Esophagus squamous epithelium (tissue), 5 donors: ENCODE measurements at places on chromosomes 1 and 21.

DNA sequence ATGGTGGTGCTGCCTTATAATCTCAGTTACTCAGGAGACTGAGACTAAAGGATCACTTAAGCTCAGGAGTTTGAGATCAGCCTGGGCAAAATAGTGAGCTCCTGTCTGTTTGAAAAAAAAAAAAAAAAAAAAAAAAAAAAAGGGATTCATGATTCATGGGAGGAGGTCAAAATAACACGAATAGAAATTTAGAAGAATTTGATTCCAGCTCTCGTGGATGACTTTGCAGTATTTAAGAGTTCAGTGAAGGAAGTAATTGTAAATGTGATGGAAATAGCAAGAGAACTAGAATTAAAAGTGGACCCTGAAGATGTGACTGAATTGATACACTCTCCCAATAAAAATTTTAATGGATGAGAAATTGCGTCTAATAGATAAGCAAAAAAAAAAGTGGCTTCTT lies 15.8 kb downstream of the AUNIP start:
- no peak for DNase-seq

GRCh38 chr1:81799939-81800694 lies 617 bp upstream of the ADGRL2 start:
- DNase-seq: no peak

- DNase-seq: no peak
Measured at GRCh38 chr1:99669376-99669775, 23.5 kb downstream of the PALMD start.

- DNase-seq: no peak
Measured at GRCh38 chr1:230879778-230880177, 11.5 kb upstream of the C1orf198 start.

DNA sequence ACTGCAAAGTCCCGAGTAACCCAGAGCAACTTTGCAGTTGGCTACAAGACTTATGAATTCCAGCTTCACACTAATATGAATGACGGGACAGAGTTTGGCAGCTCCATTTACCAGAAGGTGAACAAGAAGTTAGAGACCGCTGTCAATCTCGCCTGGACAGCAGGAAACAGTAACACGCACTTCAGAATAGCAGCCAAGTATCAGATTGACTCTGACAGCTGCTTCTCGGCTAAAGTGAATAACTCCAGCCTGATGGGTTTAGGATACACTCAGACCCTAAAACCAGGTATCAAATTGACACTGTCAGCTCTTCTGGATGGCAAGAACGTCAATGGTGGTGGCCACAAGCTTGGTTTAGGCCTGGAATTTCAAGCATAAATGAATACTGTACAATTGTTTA lies 66.8 kb downstream of the ACBD6 start:
- DNase-seq: no peak

DNA sequence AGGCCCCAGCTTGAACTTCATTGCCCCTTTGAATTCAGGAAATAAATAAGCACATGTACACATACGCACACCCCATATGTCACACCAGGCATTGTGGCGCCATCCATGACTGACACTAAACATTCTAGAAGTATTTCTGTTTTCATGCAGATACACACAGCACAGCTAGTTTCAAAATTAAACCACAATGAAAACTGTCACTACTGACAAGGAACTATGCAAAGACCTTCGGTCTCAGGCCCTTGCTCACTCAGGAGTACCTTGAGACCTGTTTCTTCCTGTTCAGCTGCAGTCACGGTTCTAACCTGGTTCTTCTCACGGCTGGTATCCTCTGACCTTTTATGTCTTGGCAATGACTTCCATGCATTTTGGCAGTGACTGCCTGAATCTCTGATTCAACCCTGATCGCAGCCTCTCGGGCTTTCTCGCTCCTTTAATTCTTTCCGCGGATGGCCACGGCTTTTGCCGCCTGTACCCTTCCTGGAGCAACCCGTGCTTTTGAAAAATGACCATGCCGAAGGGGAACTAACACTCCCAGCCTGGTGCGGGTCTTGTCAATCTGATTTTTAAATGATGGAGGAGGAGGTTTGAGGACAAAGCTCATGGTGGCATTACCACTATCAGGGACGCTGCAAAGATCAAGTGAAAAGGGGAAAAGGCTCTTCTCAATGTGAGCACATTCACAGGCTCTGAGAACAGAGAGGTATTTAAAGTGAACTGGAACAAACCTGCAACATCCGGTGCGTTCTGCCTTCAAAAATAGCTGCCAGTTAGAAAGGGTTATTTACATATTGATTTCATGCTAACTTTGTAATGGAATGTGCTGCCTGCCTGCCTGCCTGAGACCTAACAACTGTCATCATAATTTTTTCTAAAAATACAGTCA lies 384.6 kb downstream of the RRAGC start:
- DNase-seq: no peak
